Stimulated activated CD4-positive, alpha-beta T cell treated with anti-CD3 and anti-CD28 coated beads, Interleukin-15, amount 100 ng/mL, for 1 hour (primary cell): ENCODE measurements at places on chromosomes 11 and 22.

DNA sequence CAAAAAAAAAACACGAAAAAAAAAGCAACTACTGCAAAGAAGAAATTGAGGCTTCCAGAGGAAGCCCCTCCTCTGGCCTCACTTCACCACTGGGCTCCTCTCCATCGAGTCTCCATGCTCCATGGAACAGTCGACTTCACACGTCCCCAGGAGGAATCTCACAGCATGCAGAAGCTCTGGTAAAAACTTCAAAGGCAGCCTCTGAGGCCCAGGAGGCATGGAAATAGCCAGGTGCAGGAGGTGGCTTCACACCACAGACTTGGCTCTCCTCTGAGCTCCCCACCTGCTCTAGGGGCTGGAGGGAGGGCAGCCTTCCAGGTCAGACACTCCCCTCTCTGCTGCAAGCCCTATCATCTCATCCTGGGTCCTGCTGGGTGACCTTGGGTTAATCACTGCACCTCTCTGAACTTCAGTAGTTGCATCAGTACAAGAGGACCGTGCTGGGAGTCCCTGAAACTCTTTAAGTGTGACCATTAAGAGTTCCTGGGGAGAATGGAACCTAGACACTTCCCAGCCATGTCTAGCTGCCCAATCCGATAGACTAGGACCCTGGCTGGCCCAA, 8.2 kb downstream of the PDE2A start:
- no peak for DNase-seq

DNA sequence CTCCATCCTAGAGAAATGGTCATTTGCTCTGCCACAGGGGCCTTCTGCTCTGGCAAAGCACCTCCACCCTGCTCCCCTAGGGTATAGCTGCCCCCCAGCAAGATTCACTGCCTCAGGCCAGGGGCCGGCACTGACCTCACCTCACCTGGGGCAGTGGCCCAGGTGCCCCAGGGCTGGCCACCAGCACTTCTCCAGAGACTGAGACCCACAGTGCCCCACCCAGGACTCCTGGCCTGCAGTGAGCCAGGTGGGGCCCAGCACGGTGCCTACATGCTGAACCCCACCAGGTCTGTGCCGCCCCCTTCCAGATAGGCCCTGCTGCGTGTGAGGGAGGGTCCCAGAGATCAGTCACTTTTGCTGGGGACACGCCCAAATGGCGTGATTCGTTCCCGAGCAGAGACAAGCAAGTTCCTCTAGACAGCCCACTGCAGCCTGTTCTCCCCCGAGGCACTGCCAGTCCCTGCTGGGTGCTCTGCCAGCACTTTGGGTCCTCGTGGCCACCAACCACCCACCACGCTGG, 10.8 kb downstream of the GNB1L start:
- no peak for DNase-seq

DNA sequence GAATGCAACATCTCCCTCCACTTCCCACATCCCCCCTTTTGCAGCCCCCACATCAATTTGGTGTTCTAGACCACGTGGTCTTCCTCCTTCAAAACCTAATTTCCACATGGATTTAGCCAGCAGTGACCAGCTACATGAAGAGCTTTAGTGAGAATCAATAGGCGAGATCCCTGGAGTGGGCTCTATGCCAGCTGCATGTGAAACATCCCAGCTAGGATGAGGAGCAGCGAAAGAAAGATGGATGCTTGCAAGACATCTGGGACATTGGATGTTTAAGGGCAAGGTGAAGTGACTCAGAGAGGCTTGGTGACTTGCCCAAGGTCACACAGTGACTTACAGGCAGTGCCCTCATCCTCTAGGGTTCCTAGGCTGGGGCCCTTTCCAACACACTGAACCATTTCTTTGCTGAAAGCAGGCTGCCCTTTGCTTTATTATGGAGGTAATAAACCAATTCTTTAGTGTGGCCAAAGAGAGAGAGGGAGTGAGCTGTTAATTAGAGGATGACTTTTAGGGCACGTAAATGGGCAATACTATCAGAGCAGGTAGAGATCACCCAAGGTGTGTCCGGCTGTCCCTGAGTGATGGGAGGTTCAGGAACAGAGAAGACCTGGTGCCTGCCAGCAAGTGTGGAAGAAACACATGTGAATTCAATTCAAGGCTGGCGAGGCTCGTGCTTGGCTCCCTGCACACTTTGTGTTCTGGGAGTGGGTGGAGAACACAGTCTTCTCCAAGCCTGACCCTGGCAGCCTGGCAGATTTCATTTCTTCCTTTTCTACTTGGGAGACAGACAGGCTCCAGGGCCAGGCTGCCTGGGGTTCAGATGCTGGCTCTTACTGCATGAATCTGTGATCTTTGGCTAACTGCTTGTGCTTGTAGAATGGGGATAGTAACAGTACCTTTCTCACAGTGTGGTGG, 24.0 kb downstream of the TSPAN18 start:
- no peak for DNase-seq

- DNase-seq, result no peak
These were observed 29.1 kb downstream of the ANO1 start for GRCh38 chr11:70107191-70107590.

- no peak for DNase-seq
These were observed 4.3 kb upstream of the PARVB start for GRCh38 chr22:44019846-44020245.

- no peak for DNase-seq
These were observed 26.4 kb downstream of the APOL3 start for GRCh38 chr22:36134182-36134581.

GRCh38 chr22:48198489-48199459, 1436.3 kb downstream of the TBC1D22A start:
- no peak for DNase-seq

GRCh38 chr11:108616549-108616948, 23.0 kb upstream of the EXPH5 start:
- no peak for DNase-seq

DNA sequence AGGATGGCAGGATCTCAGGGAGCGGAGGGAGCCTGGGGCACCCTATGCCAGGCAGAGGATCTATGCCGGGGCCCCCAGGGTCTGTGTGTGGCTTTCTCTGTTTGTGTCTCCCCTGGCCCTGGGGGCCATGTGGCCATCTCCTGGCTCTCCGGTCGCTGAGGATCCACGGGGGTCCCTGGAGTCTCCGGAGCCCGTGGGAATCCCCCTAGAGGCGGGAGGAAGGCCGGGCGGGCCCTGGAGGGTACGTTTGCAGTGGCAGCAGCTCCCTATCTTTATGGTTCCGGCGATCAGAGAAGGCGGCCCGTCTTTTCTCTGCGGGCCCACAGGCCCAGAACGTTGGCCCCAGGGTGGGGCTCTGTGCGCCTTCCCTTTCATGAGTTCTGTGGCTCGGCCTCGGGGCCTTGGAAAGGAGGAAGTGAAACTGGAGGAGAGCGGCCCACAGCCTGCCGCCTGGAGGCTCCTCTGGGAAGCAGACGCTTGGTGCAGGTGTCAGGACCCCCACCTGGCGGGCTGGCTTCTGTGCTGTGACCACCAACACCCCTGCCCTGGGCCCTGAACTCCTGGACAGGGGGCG, 82.1 kb downstream of the KCNQ1 start:
- DNase-seq, result no peak

DNA sequence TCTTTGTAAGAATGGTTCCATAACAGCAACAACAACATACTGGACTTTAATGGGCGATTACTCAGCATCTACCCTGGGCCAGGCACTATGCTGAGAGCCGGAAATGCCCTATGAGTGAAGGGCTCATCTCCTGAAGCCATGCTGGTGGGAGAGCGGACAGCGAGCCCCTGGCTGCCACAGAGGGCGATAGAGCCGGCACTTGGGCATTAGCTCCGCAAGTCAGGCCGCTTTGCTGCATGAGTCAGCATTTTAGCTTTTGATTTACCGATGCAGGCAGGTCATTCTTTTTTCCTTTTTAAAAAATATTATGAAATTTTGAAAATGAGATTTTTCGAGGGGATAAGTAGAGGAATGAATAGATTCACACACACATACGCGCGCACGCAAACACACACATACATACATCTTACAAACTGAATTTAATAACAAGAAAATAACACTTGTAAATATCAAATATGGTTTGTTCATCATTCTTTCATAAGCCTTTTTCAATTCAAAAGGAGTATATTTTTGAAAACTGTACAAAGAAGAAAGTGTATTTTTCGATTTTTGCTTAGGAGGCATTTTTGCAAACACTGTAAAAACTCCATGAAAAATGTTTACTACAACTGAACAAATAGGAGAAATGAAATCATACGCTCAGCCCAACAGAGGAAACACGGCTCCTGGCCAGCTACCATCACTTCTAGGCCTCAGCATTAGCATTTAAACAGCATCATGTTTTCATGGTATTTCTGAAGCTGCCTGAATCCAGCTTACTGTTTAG, 667.3 kb downstream of the OPCML start:
- DNase-seq, result no peak

- DNase-seq, result no peak
These were observed 22.7 kb upstream of the TMPRSS5 start for GRCh38 chr11:113728814-113729213.

GRCh38 chr22:42871146-42872050, 14.3 kb upstream of the ARFGAP3 start:
- no peak for DNase-seq

DNA sequence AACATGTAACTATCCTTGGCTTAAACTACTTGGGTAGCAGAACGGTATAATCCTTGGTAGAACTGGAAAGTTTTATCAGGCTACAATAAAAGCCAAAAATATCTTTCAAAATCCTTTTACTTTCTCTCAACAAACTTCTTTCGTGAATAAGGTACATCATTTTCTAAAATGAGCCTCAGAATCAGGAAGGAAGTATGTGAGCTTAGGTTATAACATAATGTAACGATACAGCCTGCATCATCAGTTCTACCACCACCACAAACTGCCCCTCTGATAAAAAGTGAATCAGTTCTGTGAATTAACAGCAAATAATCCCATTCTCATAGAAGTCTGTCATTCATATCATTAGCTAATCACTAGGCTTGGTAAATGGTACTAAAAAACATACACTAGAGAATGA, 244.3 kb downstream of the SBF2 start:
- no peak for DNase-seq

DNA sequence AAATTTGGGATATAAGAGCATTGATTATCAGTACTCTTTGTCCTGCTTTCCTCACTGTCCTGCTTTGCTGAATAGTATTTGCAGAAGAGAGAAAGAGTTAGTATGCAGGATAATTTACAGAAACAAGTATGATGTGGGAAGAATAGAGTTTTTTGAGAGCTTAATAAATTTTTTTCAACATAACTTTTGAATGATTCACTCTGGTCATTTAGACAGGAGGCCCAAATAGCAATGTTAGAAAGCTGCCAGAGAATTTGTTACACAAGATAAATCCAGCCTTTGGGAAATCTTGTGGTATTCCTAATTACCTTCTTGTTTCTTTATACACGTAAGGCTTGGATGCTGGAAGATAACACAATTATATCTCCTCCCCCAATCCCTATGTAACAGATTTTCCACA, 484.6 kb downstream of the CNTN5 start:
- DNase-seq, result no peak

DNA sequence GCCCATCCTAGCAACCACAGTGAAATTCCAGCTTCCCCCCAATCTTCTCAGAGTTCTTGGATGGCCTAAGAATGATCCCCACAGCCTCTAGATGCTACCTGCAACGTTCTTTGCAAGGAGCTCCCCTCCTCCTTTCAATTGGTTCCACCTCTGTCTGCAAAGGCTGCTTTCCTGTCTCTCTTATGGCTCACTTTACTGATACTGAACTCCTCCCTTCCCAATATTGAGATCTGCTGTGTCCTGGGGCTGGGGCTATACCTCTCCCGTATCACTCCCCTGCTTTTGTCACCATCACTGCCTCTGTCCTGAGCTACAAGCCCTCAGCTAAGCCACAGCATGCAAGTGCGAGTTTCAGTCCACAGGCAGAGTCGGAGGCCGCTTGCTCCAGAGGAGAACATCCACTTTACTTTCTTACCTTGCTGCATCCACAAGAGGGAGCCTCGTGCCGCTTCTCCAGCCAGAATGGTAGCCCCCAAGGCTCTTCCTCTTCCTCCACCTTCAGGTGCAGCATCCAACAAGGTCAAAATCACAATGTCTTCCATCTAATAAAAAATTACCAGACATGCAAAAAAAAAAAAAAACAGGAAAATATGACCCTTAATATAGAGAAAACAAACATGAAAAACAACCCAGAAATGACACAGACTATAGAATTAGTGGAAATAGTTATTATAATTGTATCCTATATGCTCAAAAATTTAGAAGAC, 48.6 kb upstream of the TMEM45B start:
- no peak for DNase-seq

DNA sequence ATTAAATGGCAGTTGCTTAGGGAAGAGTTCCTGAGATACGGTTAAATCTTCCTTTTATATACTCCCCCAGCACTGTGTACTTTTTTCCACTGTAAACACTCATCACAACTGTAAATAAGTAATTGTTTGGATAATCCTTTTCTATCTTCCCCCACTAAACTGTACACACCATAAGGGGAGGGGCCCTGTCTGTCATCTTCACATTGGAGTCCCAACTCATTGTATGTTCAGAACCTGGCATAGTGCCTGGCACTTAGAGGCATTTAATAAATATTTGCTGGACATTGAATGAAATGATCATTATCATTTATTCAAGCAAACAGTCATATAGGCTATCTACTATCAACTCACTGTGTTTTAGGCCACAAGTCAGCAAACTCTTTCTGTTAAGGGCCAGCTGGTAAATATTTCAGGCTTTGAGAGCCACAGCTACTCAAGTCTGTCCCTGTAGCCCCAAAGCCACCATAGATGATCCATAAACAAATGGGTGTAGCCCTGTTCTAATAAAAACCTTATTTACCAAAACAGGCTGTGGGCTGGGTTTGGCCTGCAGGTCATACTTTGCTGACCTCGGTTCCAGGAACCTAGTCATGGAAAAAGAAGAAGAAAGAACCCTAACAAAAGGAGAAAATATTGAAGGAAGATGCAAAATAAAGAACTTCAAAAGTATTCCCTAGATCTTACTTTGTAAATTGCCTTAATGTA, 70.0 kb downstream of the AMOTL1 start:
- DNase-seq, result no peak

GRCh38 chr11:9385327-9385899, 961 bp downstream of the IPO7 start:
- no peak for DNase-seq

GRCh38 chr11:45149483-45150056, 3.1 kb downstream of the PRDM11 start:
- DNase-seq, result no peak

DNA sequence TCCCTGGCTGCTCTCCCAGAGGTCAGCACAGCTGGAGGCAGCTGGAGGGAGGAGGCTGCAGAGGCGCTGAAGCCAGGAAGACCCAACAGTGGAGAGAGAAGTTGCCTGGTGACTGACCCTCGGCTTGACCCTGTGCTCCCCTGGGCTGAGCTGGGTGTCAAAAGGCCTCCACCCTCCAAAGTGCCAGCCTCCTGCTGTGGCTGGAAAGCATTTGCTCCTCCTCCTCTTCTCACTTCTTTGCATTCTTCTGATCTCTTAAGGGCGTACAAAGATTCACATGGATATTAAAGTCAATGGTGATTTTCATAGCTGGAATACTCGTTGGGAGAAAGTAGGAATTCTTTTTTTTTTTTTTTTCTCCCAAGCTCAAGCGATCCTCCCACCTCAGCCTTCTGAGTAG, 91.7 kb downstream of the MED15 start:
- no peak for DNase-seq

DNA sequence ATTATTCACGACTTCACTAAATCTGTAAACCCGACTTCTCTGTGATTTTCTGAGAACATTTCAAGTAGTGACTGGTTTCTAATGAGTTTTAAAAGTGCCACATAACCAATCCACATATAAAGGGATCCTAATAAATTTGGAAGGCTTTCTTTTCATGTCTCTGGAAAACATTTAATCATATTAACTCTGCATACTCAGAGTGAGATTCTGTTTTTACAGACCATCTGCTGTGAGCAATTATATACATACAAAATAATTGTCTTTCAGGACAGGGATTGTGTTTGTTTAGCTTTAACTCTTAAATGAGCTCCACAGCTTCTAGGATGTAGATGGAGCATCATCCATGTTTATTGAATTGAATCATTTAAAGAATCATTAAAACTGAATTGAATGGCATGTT, 65.1 kb downstream of the PRMT3 start:
- DNase-seq, result no peak
